NCI-H526 (cell line): ENCODE measurements at places on chromosomes 1 and 21.

GRCh38 chr1:52798331-52798730 is 44.2 kb upstream of the ZYG11A start:
- no peak for DNase-seq

DNA sequence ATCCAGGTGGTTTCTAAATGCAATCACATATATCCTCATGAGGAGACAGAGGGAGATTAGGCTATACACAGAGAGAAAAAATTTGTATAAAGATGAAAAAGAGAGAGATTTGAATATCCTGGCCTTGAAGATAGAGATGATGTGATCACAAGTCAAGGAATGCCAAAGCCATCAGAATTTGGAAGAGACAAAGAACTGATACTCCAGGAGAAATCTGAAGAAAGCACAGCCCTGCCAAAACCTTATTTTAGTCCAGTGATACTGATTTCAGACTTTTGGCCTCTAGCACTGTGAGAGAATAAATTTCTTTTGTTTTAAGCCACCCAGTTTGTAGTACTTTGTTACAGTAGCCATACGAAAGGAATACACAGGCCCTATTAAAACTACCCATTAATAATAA is 33.4 kb downstream of the DOCK7 start:
- no peak for DNase-seq

GRCh38 chr1:28855046-28855445 is 43.1 kb downstream of the OPRD1 start:
- no peak for DNase-seq

- DNase-seq, result no peak
These were observed 63.9 kb downstream of the SDC3 start for GRCh38 chr1:30844631-30845030.

GRCh38 chr1:58699011-58699762 is 675 bp downstream of the MYSM1 start:
- no peak for DNase-seq
